ENCODE measurements at places on chromosomes 5 and 9.

GRCh38 chr5:89703817-89704216, 705.7 kb downstream of the CETN3 start:
- DNase-seq: peak; percentile 29

DNA sequence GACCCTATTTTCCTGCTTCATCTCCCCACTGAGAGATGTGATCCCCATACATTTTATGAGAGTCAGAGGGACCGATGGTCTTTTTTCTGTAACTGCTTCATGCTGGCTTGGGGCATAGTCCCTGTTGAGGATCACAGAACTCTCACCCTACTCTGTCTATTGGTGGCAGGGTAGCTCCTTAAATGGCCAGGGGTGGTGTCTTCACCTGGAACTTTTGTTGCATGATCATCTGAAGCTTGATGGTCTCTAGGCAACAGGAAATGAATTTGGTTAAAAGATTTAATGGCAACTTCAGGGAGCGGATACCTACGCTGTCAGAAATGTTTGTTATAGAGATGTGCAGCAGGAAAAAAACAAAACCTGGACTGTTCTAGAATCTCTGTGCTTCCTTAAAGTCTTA, 87.0 kb upstream of the GLIS3 start:
- DNase-seq: peak; percentile 20

GRCh38 chr9:19934301-19934871, 145.5 kb upstream of the SLC24A2 start:
- DNase-seq: peak; percentile 34

- no peak for DNase-seq
Observed at GRCh38 chr5:147860641-147861025, 17.9 kb upstream of the SCGB3A2 start.

DNA sequence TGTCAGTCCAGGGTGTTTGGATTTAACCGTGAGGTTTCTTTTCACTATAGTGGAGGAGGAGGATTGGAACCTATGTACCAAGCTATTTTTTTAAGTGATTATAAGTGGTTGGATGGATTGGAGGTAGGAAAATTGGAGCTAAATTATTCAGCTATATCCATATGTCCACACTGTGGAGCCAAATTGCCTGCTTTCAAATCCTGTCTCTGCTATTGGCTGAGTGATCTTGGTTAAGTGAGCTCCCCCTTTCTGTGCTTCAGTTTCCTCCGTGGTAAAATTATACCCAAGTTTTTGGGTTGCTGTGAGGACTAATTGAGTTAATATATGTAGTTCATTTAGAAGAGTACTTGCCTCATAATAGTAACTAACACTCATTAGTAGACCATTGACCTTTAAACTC, 2.5 kb downstream of the CENPP start:
- DNase-seq: peak; percentile 61

DNA sequence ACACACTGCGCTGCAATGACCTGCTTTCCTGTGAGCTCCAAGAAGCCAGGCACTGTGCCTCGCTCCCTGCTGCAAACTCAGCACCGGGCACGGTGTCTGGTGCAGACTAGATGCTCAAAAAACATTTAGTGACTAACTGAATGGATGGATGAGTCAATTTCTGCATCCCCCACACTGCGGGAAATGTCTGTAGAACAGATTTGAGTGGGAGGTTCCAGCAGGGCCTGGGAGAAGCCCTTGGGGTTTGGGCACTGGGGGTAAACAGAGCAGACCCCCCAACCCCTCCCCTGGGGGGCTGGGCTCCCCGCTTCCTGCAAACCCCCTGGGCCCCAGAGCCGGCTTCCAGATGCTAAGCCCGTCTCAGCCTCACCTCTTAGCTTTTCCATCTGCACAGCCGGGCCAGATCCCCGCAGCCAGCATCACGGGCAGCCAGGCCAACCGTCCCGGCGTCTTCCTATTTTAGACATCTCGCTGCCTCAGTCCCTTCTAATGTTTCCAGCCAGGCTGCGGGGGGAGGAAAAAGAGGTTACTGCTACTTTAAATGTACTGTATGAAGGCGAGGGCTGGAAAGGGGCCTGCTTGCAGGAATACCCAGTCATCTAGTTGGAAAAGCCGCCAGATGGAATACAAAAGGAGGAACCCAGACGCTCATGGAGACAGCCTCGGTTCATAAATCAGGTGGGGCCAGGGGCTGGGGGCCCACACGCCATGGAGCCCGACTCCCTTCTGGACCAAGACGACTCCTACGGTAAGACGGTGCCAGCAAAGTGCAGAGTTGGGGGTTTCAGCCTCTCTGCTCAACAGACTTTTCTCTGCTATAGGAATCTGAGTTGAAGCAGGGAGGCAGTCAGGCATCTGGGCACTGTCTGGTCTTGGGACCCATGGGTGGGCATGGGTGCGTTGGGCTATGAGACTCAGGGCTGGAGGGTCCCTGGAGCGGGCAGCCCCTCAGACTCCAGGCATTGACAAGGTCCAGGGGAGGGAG, 67.1 kb upstream of the GGTA1 start:
- DNase-seq: peak; percentile 75

- peak; percentile 89 for DNase-seq
Observed at GRCh38 chr5:158456756-158457155, 597.8 kb upstream of the CLINT1 start.

GRCh38 chr5:79582186-79582585, 30.1 kb upstream of the TENT2 start:
- no peak for DNase-seq

- no peak for DNase-seq
Observed at GRCh38 chr5:167442922-167443321, 848.5 kb upstream of the WWC1 start.

GRCh38 chr5:160083501-160083900, 35.7 kb downstream of the PWWP2A start:
- peak; percentile 77 for DNase-seq

- no peak for DNase-seq
Observed at GRCh38 chr5:138054206-138054605, 21.3 kb upstream of the FAM13B start.

- DNase-seq: no peak
Observed at GRCh38 chr5:81345411-81346003, 44.1 kb downstream of the ZCCHC9 start.

GRCh38 chr5:154418344-154418820, 27.4 kb upstream of the SAP30L start:
- DNase-seq: peak; percentile 41

DNA sequence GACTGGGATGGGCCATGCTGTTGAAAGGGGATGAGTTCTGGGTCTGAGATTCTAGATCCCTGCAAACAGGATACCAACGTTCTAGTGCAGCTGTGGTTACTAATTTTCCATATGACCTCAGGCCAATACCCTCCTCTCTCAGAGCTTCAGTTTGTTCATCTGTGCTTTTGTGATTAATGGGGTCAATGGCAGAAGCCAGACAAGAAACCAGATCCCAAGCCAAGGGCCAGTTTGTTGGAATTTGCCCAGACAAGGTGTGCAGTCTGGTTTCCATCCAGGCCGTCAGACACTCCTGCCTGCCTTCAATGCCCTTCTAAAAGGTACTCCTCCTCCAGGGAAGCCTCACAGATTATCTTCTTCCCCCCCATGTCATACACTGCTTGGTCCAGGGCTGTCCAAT, 11.4 kb downstream of the MYORG start:
- DNase-seq: no peak

- DNase-seq: no peak
Observed at GRCh38 chr5:141913560-141914198, 10.0 kb upstream of the DELE1 start.

- DNase-seq: no peak
Observed at GRCh38 chr9:117249799-117250198, 165.1 kb downstream of the ASTN2 start.

DNA sequence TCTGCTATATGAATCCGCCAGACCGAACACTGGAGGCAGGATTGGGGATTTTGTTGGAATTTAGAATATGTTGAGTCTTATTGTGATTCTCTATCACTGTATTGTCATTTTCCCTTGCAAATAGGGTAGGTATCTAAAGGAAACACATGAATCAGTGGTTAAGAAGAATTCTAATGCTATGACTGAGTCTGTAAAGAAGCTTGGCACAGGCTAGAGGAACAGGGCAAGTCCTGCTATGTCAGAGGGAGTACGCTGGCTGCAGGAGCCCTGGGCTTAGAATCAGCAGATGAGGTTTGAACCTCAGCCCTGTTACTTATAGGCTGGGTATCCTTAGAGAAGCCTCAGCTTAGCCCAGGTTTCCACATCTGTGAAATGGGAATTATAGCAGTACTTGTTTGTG, 198.1 kb downstream of the NR3C1 start:
- DNase-seq: peak; percentile 95

- peak; percentile 17 for DNase-seq
Observed at GRCh38 chr9:81849631-81850259, 78.5 kb upstream of the SPATA31D4 start.

GRCh38 chr5:40571729-40572128, 108.0 kb upstream of the PTGER4 start:
- DNase-seq: no peak

DNA sequence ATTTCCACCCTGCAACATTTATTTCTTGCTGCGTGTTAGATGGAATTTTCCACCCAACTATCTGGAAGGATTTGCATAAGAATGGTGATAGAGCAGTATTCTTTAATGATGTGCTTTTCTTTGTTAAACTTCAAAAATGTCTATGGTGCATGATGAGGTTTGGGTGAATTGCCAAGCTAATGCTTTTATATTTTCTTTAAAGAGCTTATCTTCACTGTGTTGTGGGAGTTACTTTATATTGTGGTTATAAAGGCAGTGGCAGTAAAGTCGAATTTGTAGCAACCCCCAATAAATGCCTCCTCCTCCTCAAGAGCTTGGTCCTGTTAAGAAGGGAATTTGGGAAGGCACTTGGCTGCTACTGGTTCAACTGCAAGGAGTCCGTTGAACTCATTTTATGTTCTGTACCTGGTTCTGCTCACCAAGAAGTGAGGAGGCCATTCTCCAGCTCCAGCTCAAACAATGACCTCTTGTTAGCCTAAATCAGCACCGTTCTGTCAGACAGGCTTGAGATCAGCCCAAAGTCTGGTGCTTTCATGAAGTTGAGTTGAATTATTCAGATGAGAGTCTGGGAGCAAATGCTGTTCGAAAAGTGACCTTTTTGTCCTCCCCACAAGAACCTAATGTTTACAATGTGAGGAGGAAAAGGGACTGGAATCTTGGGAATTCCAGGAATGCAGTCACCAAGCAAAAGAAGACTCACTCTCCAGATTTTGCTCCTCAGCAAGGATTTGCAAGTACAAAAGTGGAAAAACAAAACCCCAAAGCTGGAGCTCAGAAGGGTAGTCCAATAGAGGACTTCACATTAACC, 217.0 kb downstream of the TMEM38B start:
- peak; percentile 51 for DNase-seq

GRCh38 chr5:42855811-42856210, 44.1 kb upstream of the SELENOP start:
- no peak for DNase-seq

- no peak for DNase-seq
Observed at GRCh38 chr5:170442921-170443320, 53.8 kb upstream of the KCNMB1 start.

DNA sequence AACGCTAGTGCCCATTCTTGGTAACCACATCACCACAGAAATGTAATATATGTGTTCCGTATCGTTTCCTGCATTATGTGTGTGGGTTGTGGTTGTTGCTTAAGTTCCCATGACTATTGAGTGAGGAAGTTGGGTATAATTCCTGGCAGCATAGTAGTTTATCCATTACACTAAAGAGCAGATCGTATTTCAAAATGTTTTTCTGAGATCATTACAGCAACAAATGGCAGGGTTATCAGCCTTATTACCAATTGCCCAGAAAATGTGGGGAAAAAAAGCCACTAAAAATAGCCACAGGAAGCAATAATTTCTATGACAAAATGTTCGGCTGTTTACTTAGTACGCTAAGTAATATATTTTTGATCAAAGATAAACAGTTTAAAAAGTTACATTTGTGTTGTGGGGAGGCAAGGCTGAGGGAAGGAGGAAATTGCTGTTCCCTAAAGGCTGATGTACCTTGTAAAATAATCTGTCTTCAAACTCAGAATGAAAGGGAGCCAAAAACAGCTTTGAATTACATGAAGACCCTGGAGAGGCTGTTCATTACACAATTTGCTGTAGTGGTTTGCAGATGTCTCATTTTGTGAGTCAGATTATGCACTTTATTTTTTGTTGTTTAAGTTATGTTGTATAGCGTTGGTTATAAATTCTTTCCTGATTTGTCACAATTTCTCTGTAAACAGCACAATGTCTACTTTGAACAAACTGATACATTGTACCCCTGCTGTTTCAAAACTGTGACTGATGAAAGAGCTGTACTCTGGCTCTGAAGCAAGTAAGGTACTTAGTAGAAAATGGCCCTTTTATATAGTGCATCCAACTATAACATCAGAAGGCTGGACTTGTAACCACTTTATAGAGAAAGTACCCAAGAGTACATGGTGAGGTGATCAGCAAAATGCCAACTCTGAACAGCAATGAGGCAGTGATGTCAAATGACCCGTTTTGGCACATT, 1028.5 kb downstream of the NR2F1-AS1 start:
- DNase-seq: peak; percentile 97

DNA sequence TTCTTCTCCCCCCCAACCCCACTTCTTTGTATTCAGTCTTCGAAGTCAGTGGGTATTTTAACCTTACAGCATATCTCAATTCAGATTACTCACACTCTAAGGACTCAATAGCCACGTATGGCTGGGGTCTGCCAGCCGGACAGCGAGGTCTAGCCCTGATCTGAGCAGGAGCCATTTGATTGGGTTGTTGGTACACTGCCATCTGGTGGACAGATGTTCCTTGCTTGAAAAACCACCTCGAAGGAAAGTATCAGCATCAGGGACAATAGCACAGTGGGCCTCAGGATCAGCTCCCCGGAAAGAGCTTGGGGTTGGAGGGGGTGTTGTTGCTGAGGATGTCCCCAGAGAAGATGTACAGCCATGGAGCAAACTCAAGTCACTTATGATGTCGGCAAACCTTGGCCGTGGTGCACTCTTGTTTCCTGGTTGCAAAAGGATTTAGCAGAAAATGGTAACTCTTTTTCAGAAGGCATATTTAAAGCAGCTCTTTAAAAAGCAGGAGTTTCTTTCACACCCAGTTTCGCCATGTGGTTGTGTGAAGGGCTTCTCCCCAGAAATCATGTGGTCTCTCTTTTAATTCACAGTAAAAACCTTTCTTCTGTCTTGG, 31.7 kb upstream of the KCNMB1 start:
- peak; percentile 64 for DNase-seq

DNA sequence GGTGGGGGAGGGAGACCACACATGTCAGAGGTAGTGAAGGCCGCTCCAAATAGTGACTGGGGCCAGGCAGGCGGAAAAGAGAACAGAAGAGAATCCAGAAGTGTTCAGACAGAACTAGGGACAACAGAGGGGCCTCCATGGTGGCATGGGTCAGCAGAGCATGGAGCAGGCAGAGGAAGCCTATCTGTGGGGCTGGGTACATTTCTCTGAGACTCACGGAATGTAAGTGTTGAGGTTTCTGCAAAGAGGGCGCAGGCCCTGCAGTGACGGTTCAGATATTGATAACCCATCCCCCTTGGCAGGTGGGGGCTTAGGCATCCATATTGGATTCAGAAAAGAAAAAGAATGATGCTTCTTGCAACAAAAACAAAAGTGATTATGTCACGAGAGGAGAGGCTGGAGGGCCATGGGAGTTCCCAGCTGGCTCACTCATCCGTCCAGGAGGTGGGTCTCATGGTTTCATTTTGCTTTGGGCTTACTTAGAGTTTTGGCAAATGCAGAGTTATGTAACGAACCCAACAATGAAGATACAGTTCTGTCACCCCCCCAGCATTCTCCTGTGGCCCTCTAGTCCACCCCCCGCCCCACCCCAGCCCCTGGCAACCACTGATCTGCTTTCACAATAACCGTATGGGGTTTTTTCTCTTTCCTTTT, 5.4 kb upstream of the RMND5B start:
- DNase-seq: no peak
